Activated CD8-positive, alpha-beta T cell treated with anti-CD3 and anti-CD28 coated beads for 36 hours (primary cell): ENCODE measurements at places on chromosomes 6 and 20. TPM values are rescaled to one million over a fixed set of nuclear protein-coding genes. Genes with fewer than 3 reads are reported as not detected.

DNA sequence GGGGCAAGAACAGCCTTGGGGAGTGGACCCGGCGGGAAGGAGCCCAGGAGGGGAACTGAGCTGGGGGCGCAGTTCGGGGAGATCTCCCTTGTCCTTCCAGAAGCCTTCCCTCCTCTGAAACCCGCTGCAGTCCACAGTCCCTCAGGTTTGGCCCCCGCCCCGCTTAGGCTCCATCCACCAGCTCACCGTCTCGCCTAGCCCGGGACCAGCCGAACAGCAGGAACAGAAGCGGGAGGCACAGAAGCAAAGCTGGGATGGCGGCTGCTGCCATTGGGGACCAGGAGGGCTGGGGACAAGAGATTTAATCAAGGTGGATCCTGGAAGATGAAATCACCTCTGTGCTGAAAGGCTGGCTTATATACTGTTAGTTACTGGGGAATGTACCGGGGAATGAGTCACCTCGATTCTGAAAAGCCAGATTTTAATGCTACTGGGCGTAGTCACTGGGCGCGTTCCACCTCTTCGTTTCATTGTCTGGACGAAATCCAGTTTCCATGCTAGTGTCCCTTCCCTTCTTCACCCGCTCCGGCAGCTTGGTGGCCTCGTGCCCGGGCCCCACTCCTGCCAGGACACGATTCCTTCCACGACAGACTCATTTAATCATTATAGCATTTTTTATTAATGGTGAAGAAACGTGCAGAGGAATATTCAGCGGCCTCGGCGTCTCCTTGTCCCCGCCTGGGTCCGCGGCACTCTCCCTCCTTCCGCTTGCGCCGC is at the start of gene RAET1L:
RAET1L (minus strand) TSS at position 332 of the 717 bp plus-strand sequence; CDS start at position 271, 61 bp downstream.
- peaks cover 26% of the 10 kb centered on the region for H3K4me1 ChIP-seq
- H3K27me3 ChIP-seq, result peaks cover 46% of the 10 kb centered on the region
- no peak within 1 kb of the TSS for H3K27ac ChIP-seq

The FITM2 gene
- total RNA-seq, result 2.1 TPM

The RAMACL gene
- not detected for total RNA-seq

- peaks cover 9% of the 10 kb centered on the region for H3K36me3 ChIP-seq
- no peaks in the 10 kb centered on the region for H3K27me3 ChIP-seq
Observed at GRCh38 chr6:15359335-15359862, 113.5 kb downstream of the JARID2 start.

The CAP2 gene
- total RNA-seq, result not detected

The VIP gene
- not detected for total RNA-seq

GRCh38 chr20:19749618-19750071 is 8.4 kb upstream of the RIN2 start:
- no peaks in the 10 kb centered on the region for H3K36me3 ChIP-seq
- no peak overlapping the region for H3K27ac ChIP-seq
- peaks cover 7% of the 10 kb centered on the region for H3K27me3 ChIP-seq
- no peak overlapping the region for H3K4me3 ChIP-seq
- no peak for DNase-seq

DNA sequence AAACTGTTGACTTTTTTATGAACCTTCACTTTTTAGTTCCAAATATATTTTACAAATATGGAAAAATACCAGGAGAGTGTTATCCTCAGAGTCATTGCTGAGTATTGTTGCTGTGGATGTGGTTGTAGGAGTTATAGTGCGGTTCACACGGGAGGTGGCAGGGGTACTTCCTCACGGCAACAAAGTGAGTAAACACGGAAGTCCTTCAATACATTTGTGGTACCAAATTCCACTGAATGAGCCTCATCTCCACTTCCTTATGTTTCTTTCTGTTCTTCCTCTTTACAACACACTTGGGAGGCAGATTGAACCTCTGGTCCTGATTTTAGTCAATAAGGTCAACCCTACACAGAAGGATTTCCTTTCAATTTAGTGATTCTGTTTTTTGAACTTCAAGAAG is 371.8 kb downstream of the BTBD3 start:
- no peak overlapping the region for H3K27ac ChIP-seq
- H3K27me3 ChIP-seq, result no peaks in the 10 kb centered on the region
- no peak overlapping the region for H3K4me3 ChIP-seq
- DNase-seq, result no peak
- no peaks in the 10 kb centered on the region for H3K36me3 ChIP-seq

The C6orf58 gene
- total RNA-seq, result not detected

GRCh38 chr6:82741325-82741995 is 324.2 kb downstream of the UBE3D start:
- no peaks in the 10 kb centered on the region for H3K36me3 ChIP-seq
- H3K4me1 ChIP-seq, result no peaks in the 10 kb centered on the region
- DNase-seq, result no peak

The CPNE5 gene
- total RNA-seq, result 1.2 TPM

DNA sequence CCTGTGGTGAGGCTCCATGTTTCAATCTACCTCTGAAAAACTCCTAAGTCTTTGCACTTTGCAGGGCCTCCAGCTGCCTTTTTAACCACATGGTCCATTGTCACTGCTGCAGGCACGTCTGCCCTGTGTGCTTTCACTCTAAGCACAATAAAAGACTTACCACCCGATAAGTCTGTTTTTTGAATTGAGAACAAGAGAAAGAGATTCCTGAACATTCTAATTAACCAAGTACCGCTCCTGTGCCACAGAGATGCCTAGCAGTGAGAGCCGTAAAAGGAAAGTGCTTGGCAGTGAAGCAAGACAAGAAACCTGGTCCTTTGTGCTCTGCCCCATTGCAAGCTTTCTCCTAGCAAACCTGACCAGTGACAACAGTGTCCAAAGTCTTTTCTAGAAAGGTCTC is 487.6 kb upstream of the FLRT3 start:
- H3K4me3 ChIP-seq, result no peak overlapping the region
- no peak for DNase-seq
- H3K4me1 ChIP-seq, result no peaks in the 10 kb centered on the region
- H3K36me3 ChIP-seq, result no peaks in the 10 kb centered on the region

DNA sequence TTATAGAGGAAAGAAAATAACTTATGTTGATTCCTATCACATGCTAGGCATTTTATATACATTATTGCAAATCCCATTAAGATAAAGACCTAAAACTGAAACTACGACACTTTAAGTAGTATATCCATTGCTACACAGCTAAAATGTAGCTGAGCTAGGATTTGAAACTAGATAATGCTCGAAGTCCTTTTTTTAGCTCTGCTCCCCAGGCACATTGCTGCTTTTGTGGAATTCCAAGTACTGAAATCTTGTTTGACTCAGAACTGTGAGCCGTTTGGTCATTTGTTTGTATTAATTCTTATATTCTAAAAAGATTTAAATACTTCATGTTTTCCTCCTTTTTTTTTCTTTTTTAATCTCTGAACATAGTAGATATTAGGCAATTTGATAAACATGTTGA is 644.8 kb downstream of the HACE1 start:
- no peaks in the 10 kb centered on the region for H3K36me3 ChIP-seq
- H3K27ac ChIP-seq, result no peak overlapping the region
- H3K4me1 ChIP-seq, result no peaks in the 10 kb centered on the region

The FAM120B gene
- total RNA-seq, result 19.0 TPM

The MATN4 gene
- total RNA-seq, result 1.2 TPM
